ENCODE measurements at places on chromosomes 13 and 19.

- DNase-seq: no peak
These were observed 60.0 kb downstream of the ZAR1L start for GRCh38 chr13:32254916-32255723.

GRCh38 chr19:45901432-45901911 is 941 bp downstream of the MYPOP start:
- no peak for DNase-seq

- DNase-seq: no peak
These were observed 600 bp downstream of the UBE2S start for GRCh38 chr19:55406826-55407549.

DNA sequence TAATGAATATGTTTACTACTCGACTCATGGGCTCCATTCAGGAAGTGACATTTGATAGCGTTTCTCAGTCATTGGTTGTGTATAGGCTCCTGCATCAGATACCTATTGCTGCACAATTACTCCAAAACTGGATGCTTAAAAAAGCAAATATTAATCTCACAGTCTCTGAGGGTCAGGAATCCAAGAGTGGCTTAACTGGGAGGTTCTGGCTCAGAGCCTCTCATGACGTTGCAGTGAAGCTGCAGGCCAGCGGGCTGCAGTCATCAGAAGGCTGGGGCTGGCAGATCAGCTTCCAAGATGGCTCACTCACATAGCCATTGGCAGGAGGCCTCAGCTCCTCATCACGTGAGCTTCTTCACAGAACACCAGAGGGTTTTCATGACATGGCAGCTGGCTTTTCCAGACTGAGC is 525.1 kb upstream of the NBEA start:
- DNase-seq: no peak

DNA sequence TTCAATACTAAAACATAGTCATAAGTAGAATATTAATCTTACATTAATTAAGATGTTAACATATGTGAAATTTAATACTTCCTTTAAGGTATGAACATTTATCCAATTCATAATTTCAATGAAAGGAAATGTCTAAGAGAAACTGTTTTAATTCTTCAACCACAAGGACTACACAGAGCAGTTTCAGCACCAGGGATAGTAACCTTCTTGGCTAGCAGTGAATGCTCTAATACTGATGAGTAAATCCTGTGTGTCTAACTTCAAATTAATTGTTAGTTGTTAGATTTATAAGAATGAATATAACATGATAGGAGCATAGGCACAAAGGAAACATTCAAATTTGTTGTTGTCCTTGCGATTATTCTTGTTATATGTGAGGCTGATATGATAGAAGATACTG is 15.6 kb upstream of the NBEA start:
- DNase-seq: no peak

- DNase-seq: no peak
These were observed 342.7 kb upstream of the SGCG start for GRCh38 chr13:22837980-22838647.

GRCh38 chr19:4077800-4078684 is 11.3 kb upstream of the ZBTB7A start:
- peak; percentile 60 for DNase-seq

DNA sequence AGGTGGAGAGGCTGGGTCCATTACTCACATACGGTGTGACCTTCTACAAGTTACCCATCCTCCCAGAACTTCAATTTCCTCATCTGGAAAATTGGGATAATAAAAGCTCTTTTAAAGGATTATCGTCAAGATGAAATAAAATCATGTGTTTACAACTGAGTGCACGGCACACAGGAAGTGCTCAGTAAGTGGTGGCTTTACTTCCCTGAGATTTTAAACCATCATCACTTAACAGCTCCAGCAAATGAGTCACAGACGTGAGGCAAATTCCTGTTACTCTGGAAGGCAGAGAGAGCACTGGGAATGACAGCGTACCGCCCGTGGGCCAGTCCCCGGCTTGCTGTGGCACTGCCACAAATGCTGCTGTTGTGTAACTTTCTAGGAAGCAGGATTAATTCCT is 64.1 kb downstream of the MRPL57 start:
- DNase-seq: no peak

- no peak for DNase-seq
These were observed 39.2 kb upstream of the MIR17HG start for GRCh38 chr13:91308299-91308698.
